Bronchus fibroblast of lung (primary cell): ENCODE measurements at places on chromosomes 12 and 14. TPM values are rescaled to one million over a fixed set of nuclear protein-coding genes. Genes with fewer than 3 reads are reported as not detected.

UNC79 gene
- total RNA-seq, result not detected in 2 replicates

DLGAP5 gene
- 48.5 and 59.2 TPM in 2 replicates for total RNA-seq

DHRS4 gene
- total RNA-seq, result 52.9 and 53.3 TPM in 2 replicates

ALX1 gene
- 0.34 and 0.45 TPM in 2 replicates for total RNA-seq

TMEM229B gene
- total RNA-seq, result not detected in 2 replicates

HCAR2 gene
- total RNA-seq, result not detected in 2 replicates

EXOC3L4 gene
- not detected in 2 replicates for total RNA-seq

SMIM41 gene
- total RNA-seq, result 0.17 TPM in 1 of 2 replicates, not detected in the other

HNF1A gene
- not detected in 2 replicates for total RNA-seq

CLEC7A gene
- not detected in 2 replicates for total RNA-seq

LMNTD1 gene
- total RNA-seq, result 0.30 TPM in 1 of 2 replicates, not detected in the other

LRRC43 gene
- total RNA-seq, result 1.3 and 1.5 TPM in 2 replicates

PTPN21 gene
- total RNA-seq, result 5.2 and 5.5 TPM in 2 replicates

DAO gene
- not detected in 2 replicates for total RNA-seq

SINHCAF gene
- 35.7 and 48.8 TPM in 2 replicates for total RNA-seq

RIMBP2 gene
- not detected in 2 replicates for total RNA-seq

SDSL gene
- total RNA-seq, result 5.9 and 12.3 TPM in 2 replicates

HAL gene
- under 0.01 TPM in 2 replicates for total RNA-seq

HOTAIR gene
- total RNA-seq, result not detected in 2 replicates

WNT1 gene
- not detected in 2 replicates for total RNA-seq

PRB2 gene
- not detected in 2 replicates for total RNA-seq

C12orf50 gene
- not detected in 2 replicates for total RNA-seq

LBHD2 gene
- total RNA-seq, result not detected in 2 replicates

CIROP gene
- total RNA-seq, result 0.34 and 0.45 TPM in 2 replicates

FOXN4 gene
- not detected in 2 replicates for total RNA-seq

RPS6KL1 gene
- 0.50 and 0.89 TPM in 2 replicates for total RNA-seq

DENND5B gene
- 4.5 and 5.6 TPM in 2 replicates for total RNA-seq

FAM186B gene
- total RNA-seq, result under 0.01 and 0.34 TPM in 2 replicates

PMCH gene
- total RNA-seq, result not detected in 2 replicates

COL2A1 gene
- 0.17 and 1.2 TPM in 2 replicates for total RNA-seq

ASCL1 gene
- total RNA-seq, result not detected in 2 replicates

ANKS1B gene
- total RNA-seq, result not detected in 2 replicates

RIMKLB gene
- 6.4 and 7.9 TPM in 2 replicates for total RNA-seq

FGD6 gene
- total RNA-seq, result 2.5 and 3.3 TPM in 2 replicates

SCN8A gene
- total RNA-seq, result 0.74 and 1.7 TPM in 2 replicates

ACVRL1 gene
- total RNA-seq, result 11.3 and 20.2 TPM in 2 replicates

ZC2HC1C gene
- total RNA-seq, result 0.34 and 1.3 TPM in 2 replicates

BICDL1 gene
- under 0.01 TPM in 1 of 2 replicates, not detected in the other for total RNA-seq

TUNAR gene
- not detected in 2 replicates for total RNA-seq

MUCL1 gene
- total RNA-seq, result not detected in 2 replicates

RHEBL1 gene
- total RNA-seq, result 1.0 and 1.5 TPM in 2 replicates
